ENCODE measurements at places on chromosomes 3 and 15. TPM values are rescaled to one million over a fixed set of nuclear protein-coding genes. Genes with fewer than 3 reads are reported as not detected.

DNA sequence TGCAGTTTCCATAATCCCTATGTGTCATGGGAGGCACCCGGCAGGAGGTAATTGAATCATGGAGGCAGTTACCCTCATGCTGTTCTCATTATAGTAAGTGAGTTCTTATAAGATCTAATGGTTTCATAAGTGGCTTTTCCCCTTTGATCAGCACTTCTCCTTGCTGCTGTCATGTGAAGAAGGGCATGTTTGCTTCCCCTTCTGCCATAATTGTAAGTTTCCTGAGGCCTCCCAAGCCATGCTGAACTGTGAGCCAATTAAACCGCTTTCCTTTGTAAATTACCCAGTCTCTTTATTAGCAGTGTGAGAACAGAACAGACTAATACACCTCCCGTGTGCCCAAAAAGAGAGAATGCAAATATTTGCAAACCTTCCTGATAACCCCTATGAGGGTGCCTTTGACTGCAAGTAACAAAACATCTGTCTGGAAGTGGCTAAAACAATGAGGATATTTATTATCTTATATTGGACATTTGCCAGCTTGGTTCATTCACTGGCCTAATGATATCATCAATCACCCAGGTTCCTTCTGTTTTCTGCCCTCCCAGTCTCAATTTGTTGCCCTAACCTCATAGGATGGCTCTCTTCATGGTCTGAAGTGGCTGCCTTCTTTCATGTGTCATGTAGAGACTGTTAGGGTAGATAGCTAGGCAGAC, 68.7 kb downstream of the BHLHE40 start:
- DNase-seq: no peak

DNA sequence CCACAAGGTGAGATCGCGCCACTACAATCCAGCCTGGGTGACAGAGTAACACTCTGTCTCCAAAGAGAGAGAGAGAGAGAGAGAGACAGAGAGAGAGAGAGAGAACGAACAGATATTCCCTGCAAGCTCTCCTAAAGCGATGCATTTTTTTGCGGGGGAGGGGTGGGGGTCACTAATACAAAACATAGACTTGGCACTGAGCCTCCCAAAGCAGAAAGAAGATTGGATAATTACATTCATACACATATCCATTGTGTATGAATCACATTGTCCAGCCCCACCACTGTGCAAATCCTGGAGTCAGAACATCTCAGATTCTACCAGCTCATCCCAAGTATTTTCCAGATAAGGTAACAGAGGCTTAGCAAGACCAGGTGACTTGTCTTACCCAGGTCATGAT, 459.9 kb downstream of the MAGI1 start:
- DNase-seq: no peak

The PIAS1 gene
- 28.8 TPM for total RNA-seq

The ACTC1 gene
- total RNA-seq: 17,901 TPM

The GPR27 gene
- 2.0 TPM for total RNA-seq
